Renal cortex interstitium (tissue), 15 donors: ENCODE measurements at places on chromosomes 1 and 21. TPM values are rescaled to one million over a fixed set of nuclear protein-coding genes. Genes with fewer than 3 reads are reported as not detected.

NBPF9 gene
- polyA plus RNA-seq = 47.1 TPM

RBP7 gene
- 22.3 TPM for polyA plus RNA-seq

PDZK1IP1 gene
- 37.8 TPM for polyA plus RNA-seq

BARHL2 gene
- polyA plus RNA-seq = not detected

PARS2 gene
- polyA plus RNA-seq = 9.5 TPM

CYP2J2 gene
- polyA plus RNA-seq = 1.2 TPM

CASP9 gene
- 29.8 TPM for polyA plus RNA-seq

KRTAP19-3 gene
- polyA plus RNA-seq = not detected

S100A3 gene
- 0.32 TPM for polyA plus RNA-seq

RSBN1 gene
- polyA plus RNA-seq = 28.1 TPM

CCDC30 gene
- polyA plus RNA-seq = 15.3 TPM

ZNF362 gene
- polyA plus RNA-seq = 65.4 TPM

DNA sequence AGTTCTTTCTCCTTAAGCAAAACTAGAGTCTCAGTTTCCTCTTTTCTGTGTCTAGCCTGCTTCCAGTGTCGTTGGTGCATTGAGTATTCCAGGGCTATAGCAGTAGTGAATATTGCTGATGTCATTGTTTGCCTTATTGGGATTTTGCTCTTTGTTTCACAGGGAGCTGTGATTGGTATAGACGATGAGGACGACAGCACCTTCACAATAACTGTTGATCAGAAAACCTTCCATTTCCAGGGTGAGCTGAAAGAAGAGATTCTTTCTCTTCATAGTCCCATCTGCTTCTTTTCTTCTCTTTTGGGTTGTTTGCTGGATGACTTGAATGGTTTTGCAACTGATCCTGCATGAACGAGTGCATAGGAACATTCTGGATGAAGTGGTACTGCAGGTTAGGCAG lies 52.4 kb downstream of the OSBPL9 start:
- DNase-seq = no peak

GRCh38 chr1:204321665-204322064 lies 38.1 kb downstream of the PLEKHA6 start:
- no peak for DNase-seq

DNA sequence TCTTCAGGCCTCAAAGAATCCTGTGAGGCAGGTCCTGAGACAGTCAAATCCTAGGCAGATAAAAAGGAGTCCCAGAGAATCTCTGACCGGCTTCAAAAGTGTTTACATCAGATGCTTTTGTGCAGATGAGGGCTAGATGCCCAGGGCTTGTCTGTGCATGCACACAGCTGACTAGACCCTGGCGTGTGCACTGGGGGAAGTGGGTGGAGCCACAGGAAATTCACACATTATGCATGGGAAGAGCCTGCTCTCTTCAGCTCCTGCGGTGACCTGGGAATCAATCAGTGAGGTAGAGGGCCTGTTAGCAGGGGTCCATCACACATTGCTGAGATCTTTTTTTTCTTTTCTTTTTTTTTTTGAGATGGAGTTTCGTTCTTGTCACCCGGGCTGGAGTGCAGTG lies 36.6 kb upstream of the NHLH2 start:
- no peak for DNase-seq

DNA sequence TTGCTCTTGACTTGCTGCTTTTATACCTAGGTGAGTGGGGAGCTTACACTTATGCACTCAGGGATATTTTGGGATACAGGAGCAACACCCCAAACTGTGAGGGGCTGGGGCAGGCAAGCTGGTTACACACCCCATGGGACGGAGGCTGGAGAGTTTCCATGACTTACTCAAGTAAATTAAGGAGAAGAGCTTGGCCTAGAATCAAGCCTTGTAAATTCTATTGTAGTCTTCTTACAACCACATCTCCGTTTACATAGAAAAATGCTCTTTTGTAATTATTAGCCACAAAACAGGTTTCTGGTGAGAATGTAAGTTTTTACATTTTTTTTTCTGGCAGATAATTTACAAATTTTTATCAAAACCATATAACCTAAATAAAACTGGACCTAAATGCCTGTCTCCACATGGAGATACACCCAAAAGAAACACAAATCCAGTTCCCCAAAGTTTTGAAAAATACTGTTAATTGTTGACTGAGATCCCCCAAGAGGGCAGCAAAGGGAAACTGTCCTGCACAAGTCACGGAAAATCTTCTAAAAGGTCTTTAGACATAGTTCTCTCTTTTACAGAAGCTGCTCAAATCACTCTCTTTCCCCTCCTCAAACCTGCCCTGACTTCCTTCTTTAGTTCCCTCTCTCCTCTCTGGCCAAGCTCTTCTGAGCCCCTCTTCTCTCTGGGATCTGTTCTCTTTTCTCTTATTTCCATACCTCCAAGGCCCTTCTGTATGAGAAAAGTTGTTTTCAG lies 134.0 kb downstream of the HIVEP3 start:
- DNase-seq = no peak

DNA sequence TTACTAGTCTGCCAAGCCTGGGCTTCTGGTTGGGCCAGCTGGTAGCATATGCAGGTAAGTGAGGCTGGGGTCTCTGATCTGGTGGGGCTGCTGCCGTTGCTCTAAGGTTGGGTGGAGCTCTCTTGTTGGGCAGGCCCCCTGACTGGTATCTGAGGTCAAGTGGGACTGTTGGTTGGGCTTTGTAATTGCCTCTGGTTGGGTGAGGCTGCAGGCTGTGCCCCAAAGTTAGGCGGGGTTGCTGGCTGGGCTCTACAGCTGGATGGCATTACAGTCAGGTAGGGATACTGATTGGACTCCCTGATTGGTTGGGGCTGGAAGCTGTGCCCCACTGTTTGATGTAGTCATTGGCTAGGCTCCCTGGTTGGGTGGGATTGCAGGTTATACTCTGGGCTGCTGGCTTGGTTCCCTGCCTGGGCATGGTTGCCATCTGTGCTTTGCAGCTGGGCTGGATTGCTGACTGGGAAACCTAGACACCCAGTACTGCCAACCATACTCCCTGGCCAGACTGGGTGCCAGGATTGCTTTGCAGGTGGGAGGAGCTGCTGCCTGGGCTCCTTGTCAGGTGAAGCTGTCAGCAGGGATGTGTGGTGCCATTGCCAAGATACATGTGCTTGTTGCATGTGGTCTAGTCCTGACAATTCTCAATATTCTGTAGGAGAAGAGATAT lies 130.5 kb downstream of the RABGAP1L start:
- no peak for DNase-seq

- no peak for DNase-seq
Measured at GRCh38 chr21:45401054-45401518, 3.9 kb upstream of the COL18A1 start.

DNA sequence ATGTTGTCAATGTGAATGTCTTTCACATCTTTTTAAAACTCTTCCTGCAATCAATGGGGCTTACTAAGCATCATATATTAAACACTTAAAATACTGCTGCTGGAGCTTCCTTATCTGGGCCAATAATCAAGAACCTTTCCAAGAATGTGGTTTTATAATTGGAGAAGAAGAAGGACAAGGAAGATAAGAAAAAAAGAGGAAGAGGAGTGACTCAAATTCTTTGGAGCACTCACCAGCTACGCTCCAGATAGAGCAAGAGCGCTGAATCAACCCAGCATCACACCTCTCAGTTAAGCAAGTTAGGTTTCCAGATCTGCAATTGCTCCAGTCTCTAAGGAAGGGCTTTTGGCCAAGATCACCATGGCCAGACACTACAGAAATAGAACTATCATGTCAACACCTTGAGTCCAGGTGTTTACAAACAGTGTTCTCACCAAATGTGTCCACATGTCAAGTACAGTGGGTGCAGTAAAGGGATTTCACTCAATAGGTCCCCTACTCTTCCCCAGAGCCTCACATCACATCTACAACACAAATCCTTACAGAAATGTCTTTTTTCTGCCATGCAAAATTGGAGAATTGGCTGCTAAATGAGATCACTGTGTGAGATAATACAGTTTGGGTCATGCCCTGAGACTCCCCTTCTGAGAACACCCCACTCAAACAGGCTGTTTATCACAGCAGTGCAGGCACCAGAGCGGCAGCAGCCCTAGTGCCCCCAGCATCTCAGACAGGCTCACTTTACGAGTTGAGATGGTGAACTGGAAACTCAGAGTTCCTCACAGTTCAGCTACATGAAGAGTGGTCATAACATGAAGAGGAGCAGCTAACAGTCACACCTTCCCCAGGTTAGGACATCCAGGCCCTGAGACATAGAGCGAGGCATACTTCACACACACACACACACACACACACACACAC lies 1.7 kb upstream of the SPRR2B start:
- DNase-seq = no peak

DNA sequence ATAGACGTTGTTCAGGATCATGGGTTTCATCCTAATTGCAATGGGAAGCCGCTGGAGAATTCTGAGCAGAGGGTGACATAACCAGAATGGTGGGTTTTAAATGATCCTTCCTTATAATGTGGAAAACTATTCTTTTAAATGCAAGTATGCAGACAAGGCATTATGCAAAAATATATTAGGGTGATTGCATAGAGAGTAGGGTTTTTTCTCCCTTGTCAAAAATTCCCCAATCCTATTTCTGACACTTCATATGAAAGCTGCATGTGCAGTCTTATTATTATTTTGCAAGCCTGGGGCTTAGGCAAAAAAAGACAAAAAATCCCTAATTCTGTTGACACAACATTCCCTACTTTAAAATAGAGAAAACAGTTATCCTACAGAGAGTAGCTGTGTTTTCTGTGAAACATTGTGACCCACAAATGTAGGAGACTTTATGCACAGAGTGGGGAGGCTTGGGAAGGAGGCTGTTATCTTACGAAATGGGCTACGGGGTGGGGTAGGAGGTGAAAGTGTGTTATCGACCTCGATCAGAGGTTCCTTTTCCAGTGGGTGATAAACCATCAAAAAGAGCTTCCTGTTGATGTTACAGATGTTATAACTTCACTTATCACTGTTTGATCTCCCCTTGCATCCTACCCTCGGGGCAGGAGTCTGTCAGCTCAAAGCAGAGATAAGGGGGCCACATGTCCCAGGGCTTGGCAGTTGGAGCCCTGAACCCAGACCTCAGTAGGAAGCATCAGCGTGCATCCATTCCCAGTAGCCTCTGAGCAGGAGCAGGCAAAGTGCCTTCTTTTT lies 27.2 kb downstream of the RHEX start:
- no peak for DNase-seq

DNA sequence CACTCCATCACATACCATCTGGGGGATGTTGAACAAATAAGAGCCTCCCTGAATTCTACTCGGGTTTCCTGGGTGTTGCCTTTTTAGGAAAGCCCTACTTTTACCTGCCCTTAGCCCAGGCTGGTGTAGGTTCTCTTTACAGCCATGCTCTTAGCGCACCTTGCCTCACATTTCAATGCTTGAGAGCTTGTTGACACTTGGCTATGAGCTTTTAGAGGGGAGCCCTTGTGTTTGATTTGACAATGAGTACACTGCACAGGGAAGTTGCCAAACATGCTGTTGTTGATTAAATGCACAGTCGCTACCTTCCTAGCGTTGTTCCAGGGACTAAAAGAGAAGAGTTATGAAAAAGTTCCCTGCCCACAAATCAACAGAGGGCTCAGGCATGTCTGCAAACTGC lies 103.8 kb downstream of the TRABD2B start:
- DNase-seq = no peak

- DNase-seq = no peak
Measured at GRCh38 chr1:37288900-37289299, 185.5 kb upstream of the ZC3H12A start.

- no peak for DNase-seq
Measured at GRCh38 chr1:43835082-43836021, 98.2 kb upstream of the ARTN start.

GRCh38 chr1:11913291-11913690 lies 12.9 kb downstream of the KIAA2013 start:
- DNase-seq = no peak

GRCh38 chr1:230702934-230703678 lies 10.8 kb downstream of the AGT start:
- peak; percentile 24 for DNase-seq

DNA sequence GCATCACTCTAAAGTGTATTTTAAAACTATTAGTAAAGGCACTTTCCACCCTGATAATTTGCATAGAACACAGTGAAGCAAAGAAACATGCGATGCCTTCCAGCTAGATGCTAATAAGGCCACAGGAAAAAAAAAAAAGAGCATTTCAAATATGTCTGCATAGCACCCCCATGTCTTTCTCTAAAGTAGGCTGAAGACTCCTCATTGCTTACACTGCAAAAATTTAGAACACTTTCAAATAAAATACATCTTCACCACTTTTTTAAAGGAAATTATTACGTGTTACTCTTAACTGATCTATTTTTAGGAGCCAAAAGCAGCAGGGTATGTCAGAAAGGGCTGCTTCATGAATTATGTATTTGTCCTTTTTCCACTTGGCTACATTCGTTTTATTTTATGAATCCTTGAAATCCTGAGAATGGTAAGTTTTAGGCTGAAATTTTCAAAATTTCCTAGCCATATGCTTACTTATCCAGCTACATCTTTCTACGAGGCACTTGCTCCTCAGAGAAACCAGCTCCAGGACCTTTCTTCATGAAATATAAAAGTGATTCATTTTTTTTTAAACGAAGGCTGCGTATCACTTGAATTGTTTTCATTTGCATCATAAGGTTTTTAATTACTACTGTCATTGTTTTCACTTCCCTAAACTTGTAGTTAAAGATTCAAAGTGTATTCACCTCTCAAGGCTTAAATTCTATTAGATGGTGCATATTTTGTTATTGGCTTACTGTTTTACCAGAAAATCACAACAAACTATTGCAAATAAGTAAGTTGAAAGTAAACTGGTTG lies 513.0 kb downstream of the PTPRC start:
- DNase-seq = no peak

GRCh38 chr1:32742199-32742947 lies 39.8 kb upstream of the SYNC start:
- no peak for DNase-seq

GRCh38 chr1:28021064-28021463 lies 61.3 kb downstream of the XKR8 start:
- no peak for DNase-seq

- no peak for DNase-seq
Measured at GRCh38 chr1:86100401-86100800, 56.2 kb downstream of the COL24A1 start.

- no peak for DNase-seq
Measured at GRCh38 chr1:31764312-31765040, at the start of gene ADGRB2. Gene ADGRB2, minus strand, starts transcription at chr1:31764340. Its CDS starts 7,119 bp downstream, at chr1:31757221.

GRCh38 chr1:48944811-48945210 lies 168.1 kb upstream of the BEND5 start:
- DNase-seq = no peak

GRCh38 chr1:15134285-15134684 lies 19.3 kb upstream of the TMEM51 start:
- no peak for DNase-seq

GRCh38 chr1:3929126-3929525 lies 29.1 kb upstream of the C1orf174 start:
- no peak for DNase-seq

DNA sequence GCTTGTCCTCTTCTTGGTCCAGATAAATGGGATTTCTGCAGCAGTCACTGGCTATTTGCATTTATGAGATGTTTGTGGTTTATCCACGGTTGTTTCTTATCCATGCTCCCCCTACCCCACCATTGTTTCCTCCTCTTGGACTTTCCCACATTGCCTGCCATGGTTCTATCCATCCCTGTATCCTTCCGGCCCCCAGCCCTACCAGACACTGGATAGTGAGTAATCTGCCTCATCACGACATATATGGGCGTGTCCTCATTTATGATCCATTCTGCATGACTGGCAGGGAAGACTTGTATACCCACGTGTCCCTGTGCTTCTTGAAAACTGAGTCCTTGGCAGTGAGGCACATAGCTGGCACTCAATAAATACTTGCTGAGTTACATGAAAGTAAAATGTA lies 40.1 kb downstream of the CACNA1S start:
- DNase-seq = no peak

- no peak for DNase-seq
Measured at GRCh38 chr1:27968692-27969091, 8.9 kb downstream of the XKR8 start.

- no peak for DNase-seq
Measured at GRCh38 chr21:29538115-29538514, 239.4 kb downstream of the BACH1 start.
